ENCODE measurements at places on chromosomes 1 and 21.
A peak's percentile ranks its signal among the peaks of the same experiment; 100 is the strongest.

GRCh38 chr1:186967656-186968394 lies 139.1 kb downstream of the PLA2G4A start:
- DNase-seq, result no peak

- peak; percentile 32 for DNase-seq
Observed at GRCh38 chr1:3858231-3858981, 1.1 kb downstream of the DFFB start.

- no peak for DNase-seq
Observed at GRCh38 chr1:232886271-232886670, 64.1 kb upstream of the NTPCR start.

DNA sequence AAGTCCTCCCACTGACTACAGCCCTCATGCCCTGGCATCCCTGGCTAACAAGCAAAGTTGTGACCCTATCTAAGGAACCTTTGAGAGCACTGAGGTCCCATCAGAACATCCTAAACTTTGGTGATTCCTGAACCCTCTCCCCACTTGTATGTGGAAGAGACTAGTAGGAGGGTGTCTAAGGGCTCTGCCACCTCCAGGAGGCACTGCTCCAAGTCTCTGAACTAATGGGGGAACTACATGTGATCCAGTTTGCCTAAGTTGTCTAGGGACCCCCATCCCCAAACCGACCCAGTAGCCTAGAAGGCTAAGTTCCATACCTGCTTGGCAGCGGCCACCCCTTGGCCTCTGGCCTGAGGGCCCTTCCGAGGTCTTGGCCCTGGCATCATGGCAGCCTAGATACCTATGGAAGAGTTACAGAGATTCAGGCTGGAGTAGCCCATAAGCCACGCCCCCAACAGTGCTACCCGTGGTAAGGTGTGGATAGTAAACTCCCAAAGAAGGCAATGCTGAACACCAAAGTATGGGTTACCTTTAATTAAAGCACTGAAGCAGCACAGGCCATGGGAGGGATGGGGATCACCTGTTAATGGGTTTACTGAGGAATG lies 1.7 kb downstream of the CC2D1B start:
- no peak for DNase-seq

- DNase-seq, result no peak
Observed at GRCh38 chr1:80367058-80367457, 1360.5 kb upstream of the ADGRL4 start.

DNA sequence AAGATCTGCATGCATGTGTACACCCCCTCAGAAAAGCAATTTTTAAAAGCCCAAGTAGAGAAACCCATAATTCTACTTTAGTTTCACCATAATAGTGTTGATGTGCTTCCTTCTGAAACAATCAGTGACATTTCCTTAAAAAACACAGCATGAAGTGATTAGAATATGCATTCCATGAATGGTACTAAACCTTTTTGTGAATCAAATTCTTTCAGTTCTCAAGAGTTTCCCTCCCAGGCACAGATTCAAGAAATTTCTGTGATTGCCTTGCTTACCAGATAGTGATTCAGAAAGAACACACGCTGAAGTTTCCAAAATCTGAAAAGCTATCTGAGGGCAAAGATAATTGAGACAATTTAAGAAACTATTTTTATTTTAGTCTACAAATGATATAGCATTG lies 136.4 kb upstream of the ADGRL2 start:
- DNase-seq, result no peak

GRCh38 chr1:27176323-27176722 lies 21.4 kb upstream of the SLC9A1 start:
- no peak for DNase-seq

GRCh38 chr1:26003756-26004155 lies 5.9 kb upstream of the PAFAH2 start:
- DNase-seq, result no peak

- no peak for DNase-seq
Observed at GRCh38 chr1:91513160-91513559, 12.5 kb downstream of the CDC7 start.

- DNase-seq, result peak; percentile 22
Observed at GRCh38 chr1:44616991-44617702, 57.1 kb downstream of the TMEM53 start.

DNA sequence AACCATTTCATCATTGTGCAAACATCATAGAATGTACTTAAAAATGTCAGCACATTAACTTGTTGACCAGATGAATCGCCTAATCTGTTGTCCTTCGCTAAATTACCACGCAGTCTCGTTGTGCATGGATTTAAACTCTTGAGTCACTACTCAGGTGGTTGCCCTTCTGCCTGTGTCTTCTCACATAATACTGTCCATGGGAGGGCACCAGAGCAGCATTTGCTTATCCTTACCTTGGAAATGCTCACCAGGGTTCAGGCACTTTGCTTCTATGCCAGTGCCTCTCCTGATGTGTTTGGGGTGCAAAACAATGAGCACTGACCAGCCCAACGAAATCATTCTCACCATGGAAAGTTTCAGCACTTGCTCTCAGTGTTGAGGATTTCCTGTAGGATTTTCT lies 559.9 kb downstream of the RWDD3 start:
- no peak for DNase-seq

- no peak for DNase-seq
Observed at GRCh38 chr1:200174525-200175295, 147.2 kb downstream of the NR5A2 start.

GRCh38 chr1:67616394-67616985 lies 68.5 kb upstream of the GADD45A start:
- DNase-seq, result no peak

DNA sequence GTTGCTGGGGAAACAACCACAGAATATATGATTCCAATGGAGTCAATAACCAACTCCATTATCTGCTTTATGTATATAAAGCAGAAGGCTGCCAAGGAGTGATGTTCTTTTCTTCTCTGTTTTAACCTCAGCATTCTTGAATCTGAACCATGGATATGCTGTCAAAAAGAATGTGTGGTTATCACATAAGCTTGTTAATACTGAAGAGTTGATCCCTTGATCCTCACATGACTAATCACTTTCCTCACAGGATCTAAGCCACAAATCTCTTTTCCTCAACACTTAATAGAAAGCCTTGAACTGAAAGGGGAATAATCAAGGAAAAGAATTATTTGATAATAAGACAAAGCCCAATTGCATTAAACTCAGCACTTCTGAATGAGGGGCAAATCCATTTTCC lies 271.3 kb upstream of the KIAA0040 start:
- no peak for DNase-seq

GRCh38 chr1:89037186-89037585 lies 14.5 kb upstream of the GBP3 start:
- no peak for DNase-seq

GRCh38 chr1:161139766-161140165 lies 7.3 kb upstream of the DEDD start:
- DNase-seq, result peak; percentile 71

DNA sequence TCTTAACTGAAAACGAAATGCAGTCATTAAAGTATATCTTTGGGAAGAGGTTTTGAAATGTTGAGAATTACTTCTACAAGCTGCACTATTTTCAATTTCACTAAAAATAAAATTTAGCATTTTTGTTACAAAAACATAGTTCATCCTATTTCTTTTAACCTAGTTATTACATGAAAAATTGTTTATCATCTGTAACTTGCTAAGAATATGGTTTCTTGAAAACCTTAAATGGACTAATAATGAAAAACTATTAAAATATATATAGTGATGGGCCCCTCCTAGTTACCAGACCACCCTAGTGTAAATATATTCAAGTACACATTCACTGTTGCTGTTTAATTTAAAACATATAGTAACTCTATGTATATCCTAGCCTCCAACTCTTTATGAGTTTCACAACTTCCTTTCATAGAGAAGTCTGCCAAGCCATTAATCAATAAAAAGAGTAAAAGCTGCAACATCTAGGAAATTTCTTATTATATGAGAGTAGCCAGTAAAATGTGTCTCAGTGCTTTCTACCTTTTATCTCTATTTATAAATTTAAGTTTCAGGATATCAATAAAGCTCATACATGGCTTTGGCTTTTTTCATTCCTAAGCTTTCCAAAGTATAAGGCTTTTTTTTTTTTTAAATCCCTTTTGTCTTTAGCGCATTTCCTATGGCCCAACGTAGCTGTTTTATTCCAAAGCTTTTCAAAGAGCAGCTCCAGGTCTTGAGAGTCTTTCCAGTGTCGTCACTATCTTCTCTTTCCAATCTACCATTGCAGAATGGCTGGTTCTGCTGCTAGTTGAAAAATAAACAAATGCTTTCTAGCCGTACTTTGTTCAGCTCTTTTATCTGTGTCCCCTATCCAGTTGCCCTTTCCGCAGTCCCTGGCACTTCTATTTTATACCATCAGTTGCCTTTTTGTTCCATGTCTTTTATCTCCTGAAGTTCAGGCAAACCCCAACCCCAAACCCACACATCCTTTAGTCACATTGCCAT lies 6.5 kb downstream of the IRF2BP2 start:
- no peak for DNase-seq

DNA sequence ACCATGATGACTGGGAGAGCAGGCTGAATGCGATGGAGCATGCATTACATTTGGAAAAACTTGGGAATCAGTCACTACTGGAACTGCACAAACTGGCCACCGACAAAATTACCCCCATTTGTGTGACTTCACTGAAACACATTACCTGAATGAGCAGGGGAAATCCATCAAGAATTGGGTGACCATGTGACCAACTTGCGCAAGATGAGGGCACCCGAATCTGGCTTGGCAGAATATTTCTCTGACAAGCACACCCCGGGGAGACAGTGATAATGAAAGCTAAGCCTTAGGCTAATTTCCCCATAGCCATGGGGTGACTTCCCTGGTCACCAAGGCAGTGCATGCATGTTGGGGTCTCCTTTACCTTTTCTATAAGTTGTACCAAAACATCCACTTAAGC lies 9.1 kb downstream of the SNIP1 start:
- no peak for DNase-seq

- DNase-seq, result no peak
Observed at GRCh38 chr1:36599828-36600227, 117.1 kb upstream of the CSF3R start.

- no peak for DNase-seq
Observed at GRCh38 chr1:27397749-27398148, 5.3 kb downstream of the GPR3 start.

DNA sequence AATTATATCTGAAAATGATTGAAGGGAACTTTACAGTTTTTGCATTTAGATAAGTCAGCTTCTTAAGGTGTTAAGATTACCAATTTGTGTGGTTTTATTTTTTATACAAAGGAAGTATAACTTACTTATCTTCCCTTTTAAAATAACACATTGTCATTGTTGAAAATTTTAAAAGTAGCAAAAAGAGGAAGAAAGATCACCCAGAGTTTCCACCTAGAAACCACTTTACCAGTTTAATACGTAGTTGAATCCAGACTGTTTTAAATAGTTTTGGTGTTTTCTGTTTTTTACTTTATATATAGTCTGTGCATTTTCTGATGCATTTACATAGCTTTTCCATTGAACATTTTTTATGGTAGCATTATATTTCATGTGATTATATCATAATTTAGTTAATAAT lies 6.1 kb downstream of the CCDC18 start:
- DNase-seq, result no peak

All from body of pancreas (tissue), 4 donors.